ENCODE measurements at places on chromosomes 1 and 21.

DNA sequence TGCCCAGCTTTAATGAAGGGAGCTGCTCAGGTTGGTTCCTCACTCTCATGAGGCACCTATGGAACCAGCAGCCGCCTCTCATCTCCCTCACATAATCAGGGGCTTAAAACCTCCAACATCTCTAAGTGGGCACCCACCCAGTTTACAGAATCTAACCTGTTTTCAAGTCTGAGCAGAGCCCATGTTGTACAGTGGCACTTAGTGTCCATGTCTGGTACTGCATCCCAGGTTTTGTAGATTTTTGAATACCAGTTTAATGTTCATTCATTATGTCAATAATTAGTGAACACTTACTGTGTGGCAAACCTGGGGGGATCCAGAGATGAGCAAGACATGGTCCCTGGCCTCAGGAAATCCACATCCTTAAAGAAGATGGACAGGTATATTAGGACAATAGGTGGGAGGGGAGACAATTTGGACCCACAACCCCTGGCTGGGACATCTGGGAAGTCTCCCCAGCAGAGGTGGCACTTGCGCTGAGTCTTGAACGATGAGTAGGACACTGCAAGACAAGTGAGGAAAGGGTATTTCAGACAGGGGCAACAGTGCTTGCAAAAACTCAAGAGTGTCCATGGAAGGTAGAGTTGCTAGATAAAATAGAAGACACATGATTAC is 83.3 kb downstream of the LACTBL1 start:
- peak; percentile 26 for DNase-seq

- DNase-seq, result no peak
These were observed 374.6 kb upstream of the RUNX1 start for GRCh38 chr21:35423709-35424108.

DNA sequence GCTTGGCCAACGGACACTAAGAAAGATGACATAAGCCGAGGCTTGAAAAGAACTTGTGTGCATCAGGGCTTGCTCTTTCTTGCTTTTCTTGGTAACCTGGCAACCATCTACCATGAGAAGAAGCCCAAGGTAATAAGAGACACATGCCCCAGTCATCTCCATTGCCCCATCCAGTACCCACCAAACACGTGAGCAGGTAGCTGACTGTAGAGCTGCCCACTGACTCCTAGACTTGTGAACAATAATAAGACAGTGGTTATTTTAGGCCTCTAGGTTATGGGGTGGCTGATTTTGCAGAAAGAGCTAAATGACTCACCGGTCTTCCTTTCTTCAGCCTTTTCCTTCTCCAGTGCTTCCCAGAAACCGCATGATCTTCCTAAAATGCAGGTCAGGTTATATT is 105.0 kb upstream of the JUN start:
- no peak for DNase-seq

- no peak for DNase-seq
These were observed 3.9 kb upstream of the CDK18 start for GRCh38 chr1:205500240-205501233.

DNA sequence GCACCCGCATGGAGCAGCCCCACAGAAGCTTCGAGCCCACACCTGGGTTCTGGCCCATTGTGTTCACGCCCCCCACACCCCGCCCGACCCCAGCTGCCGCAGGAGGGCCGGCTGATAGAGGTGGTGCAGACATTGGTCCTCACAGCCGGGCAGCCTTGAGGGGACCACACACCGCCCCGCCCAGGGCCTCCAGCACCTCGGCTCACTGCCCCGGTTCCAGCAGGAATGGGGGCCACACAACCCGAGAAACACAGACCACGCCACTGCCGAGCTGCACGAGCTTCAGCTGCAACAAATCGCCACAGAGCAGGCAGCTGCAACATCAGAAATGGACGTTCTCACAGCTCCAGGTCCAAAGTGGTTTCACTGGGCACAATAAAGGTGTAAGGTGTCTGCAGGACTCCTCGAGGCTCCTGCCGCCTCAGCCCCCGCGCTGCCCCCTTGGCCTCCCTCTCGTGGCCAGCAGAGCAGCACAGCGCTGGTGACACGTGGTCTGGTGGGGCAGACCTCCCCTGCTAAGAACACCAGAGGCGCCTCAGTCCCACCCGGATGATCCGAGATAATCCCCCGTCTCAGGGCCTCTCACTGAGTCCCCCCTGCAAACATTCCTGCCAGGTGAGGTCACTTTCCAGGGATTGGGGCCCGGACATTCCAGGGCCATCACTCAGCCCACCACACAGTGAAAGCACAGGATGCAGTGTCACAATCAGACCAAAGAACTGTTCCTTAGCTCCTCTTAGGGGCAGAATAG is 62.3 kb upstream of the ADARB1 start:
- DNase-seq, result peak; percentile 1

DNA sequence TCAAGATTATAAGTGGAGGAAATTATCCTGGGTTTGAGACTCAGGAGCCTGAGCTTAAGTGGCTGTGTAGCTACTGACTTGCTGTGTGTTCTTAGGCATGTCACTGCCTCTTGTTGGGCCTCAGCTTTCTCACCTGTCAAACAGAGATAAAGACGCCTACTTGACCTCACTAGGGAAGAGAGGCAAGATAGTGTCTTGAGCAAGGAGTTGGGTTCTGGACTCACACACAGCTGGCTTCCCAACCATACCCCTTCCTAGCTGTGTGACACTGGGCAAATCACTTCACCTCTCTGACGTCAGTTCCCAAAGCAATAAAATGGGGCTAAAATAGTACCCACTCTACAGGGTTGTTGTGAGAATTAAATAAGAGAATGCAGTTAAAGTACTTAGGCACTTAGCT is 11.6 kb upstream of the EPB41 start:
- DNase-seq, result no peak

- DNase-seq, result no peak
These were observed 29.1 kb downstream of the PRRX1 start for GRCh38 chr1:170692866-170693575.

GRCh38 chr1:229894532-229894931 is 172.5 kb upstream of the GALNT2 start:
- no peak for DNase-seq

- DNase-seq, result peak; percentile 14
These were observed 27.7 kb upstream of the ELAVL4 start for GRCh38 chr1:50080904-50081586.

DNA sequence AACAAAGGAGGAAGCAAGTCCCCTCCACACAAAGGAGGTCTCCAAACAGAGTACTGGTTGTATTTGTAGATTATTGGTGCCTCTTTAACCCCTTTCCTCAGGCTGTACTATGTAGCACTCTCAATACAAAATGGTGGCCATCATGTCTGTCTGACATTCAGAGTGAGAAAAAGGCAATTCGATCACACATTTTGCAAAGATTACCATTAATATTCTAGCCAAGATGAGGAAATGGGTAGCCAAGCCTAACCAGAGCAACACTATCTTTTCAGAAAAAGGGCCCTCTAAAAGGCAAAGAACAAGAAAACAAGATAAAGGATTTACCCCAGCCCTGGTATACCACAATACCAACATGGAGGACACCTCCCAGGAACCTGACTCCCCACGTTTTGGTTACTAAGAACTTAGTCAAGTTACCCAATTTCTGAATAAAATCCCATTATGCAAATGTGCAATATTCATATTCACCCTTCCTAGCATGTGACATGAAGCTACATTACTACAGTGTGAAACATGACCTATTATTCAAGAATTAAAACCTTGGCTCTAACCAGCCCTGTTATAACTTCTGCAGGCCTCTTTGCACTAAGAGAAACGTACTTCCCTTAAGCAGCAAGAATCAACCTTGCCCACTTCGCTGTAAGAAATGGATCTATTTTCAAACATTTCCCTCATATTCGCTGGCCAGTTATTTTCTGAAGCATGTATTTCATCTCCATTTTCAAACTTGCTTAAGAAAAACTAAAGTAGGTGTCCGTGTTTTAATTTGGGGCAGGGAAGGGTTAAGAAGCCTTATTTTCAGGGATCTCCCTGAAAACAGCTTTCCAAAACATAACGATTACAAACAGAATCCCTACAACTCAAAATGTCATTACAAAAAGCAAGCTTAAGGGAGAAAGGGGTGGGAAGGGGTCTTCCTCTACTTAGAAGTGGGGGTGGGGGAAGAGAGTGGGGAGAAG is 2.1 kb downstream of the KDM5B start:
- DNase-seq, result peak; percentile 47

DNA sequence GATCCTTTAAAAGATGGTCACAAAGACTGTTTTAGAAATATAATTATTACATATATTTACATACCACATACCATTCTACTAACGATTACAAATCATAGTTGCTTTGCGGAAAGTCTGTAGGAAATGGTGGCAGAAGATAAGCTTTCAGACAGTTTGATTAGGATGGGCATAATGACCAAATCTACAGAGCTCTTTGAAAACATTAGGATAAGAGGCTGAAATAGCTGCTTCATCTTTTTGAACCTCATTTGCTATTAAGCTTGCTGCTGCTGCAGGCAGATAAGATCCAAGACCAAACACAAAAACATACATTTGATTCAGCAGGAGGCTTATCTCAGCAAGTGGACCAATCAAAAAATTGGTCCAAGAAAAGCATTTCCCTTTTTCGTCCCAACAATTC is 47.1 kb downstream of the DDAH1 start:
- DNase-seq, result no peak

GRCh38 chr21:39181205-39181818 is 1.9 kb downstream of the PSMG1 start:
- DNase-seq, result no peak

GRCh38 chr1:55965981-55966461 is 613.3 kb downstream of the PLPP3 start:
- no peak for DNase-seq

GRCh38 chr1:89060091-89060490 is 4.9 kb downstream of the GBP1 start:
- no peak for DNase-seq

DNA sequence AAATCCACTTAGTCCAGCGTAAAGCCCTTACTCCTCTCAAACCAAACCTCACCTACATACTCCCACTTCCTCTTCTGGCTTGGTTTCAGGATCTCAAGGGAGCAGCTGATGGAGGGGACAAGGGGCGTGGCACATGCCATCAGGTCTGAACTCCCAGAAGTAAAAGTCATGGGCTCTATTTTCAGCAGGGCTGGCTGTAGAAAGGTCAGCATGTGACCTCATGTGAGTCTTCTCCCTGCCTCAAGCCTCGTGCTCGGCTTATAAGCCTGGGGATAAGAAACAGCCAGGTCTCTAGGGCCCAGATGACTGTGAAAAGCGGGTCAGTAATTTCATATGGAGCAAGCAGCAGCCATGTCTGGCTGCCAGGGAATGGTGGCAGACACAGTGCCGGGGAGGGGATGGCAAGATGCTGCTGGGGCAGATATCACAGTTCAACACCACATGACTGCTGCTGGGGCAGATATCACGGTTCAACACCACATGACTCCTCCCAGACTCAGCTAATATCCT is 227.9 kb downstream of the KCNH1 start:
- DNase-seq, result no peak

GRCh38 chr21:29326914-29327554 is 28.3 kb downstream of the BACH1 start:
- no peak for DNase-seq

- DNase-seq, result no peak
These were observed 141.4 kb downstream of the PSMG1 start for GRCh38 chr21:39041816-39042215.

DNA sequence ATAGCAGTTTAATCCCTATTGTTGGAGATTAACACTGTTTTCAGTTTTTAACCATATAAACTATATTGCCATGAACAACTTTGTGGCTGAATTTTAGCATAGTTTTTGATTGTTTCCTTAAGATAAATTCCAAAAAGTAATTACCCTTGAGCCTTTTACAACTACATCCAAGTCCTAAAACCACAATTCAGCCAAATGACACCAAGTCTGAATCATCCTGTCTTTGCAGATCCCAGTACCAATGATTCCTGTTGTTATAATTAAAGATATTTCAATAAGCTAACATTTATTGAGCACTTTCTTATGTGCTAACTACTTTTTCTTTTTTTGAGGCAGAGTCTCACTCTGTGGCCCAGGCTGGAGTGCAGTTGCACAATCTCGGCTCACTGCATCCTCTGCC is 35.6 kb downstream of the IL23R start:
- no peak for DNase-seq

- DNase-seq, result no peak
These were observed 253.7 kb downstream of the CACNA1E start for GRCh38 chr1:181737056-181737455.

DNA sequence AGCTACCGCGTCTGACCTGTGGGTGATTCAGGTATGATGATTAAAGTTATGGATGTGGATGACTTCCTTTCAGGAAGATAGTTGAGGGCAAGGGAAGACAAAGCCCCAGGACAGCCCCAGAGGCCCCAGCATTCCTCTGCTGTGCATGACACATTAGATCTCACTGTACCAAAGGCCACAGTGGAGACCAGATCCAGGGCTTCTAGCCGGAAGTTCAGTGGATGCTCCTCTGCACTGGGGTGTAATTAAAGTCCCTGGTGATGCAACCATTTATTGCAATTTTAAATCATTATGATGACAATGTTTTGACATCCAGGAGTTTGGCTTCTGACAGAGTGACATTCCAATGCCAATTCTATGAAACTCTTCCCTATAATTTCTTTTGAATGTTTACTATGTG is 5.0 kb downstream of the C4BPA start:
- DNase-seq, result no peak

DNA sequence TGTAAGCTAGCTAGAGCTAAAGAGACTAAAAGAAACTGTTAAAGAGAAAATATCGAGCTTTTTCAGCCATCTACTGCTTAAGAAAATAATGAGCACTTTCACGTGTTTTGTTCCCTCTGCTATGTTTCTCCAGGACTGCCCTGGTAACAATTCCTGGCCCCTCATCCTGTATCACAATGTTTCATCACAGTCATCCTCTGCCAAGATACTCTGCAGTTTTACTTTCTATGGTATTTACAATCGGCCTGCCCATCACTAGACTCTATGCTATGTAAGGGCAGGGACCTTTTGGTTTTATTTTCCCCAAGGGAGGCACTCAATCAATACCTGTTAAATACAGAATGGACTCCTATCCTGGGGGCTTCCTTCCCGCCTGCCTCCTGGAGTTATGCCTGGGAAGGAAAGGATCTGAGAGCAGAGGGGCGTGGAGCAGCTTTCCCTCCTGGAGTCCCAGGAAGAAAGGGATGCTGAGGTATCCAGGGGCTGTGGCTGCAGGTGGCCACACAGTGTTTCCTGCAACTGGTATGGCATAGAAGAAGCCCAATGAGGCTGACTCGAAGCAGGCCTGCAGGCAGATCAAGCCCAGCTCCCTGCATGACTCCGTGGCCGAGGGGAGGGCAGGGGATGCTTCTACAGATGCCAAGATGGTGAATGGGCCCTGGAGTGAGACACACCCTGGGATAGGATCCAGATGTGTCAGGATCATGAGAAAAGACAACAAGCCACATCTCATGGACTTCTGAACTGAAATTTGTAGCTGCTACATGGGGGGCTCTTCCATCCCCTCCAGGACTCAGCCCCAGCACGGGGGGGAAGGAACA is 52.9 kb downstream of the MATN1 start:
- DNase-seq, result no peak

GRCh38 chr1:5941671-5942070 is 50.6 kb downstream of the NPHP4 start:
- DNase-seq, result no peak

DNA sequence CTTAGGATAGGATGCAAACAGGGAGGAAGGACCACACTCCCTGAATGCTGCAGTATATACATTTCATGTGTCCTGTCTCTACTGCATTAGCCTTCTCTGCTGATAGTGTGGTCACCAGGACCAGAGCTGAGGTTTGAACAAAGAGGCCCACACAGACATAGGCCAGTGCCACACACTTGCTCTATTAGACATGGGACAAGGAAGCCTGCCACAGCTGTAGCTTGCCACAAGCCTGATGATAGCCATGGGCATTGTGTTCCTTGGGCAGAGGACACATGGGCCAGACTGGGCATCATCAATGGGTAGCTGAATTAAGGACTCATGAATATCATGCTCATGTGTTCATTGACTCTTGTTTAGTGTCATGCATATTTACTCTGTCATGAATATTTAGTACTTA is 10.4 kb downstream of the CAMSAP2 start:
- DNase-seq, result no peak

All from activated CD4-positive, alpha-beta T cell treated with anti-CD3 and anti-CD28 coated beads for 36 hours (primary cell).